HFF-Myc (cell line): ENCODE measurements at places on chromosomes 6 and 20.

DNA sequence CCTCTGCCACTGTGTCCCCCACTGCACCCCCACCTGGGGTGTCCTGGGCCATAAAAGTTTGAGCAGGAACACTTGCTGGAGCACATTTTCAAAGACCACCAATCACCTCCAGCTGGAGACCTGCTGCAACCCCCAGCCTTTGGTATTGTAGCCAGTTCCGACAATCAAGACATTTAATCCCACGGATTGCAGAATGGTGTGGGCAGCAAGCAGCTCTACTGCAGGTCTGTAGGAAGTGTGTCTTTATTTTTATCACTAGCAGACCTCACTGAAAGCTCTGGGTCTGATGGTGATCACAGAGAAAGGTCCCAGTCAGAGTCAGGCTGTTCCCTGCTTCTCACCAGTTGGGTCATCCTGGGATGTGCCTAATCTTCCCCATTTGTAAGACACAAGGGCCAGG, 167.1 kb upstream of the ECI2 start:
- DNase-seq = no peak

- DNase-seq = no peak
Observed at GRCh38 chr20:5821627-5822215, 71.5 kb downstream of the SHLD1 start.

DNA sequence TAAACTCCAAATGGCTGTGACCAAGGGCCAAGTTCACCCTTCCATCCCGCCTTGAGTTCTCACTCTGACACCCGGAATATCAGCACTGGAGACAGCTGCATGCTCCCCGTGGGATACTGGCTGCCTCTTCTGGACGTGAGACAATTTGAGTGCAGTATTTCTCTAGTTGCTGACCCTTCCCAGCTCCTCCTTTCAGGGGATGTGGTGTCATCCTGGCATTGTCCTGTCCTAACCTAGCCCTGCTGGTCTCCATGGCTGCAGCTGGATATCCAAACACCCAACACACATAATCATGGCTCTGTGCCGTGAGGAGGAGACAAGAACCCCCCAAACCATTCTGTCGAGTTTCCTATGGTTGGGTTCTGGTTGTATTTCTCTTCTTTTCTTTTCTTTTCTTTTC, 82.6 kb downstream of the PAX1 start:
- no peak for DNase-seq

GRCh38 chr6:167832497-167833395, 6.0 kb downstream of the AFDN start:
- DNase-seq = no peak
